ENCODE measurements at places on chromosomes 1 and 21. TPM values are rescaled to one million over a fixed set of nuclear protein-coding genes. Genes with fewer than 3 reads are reported as not detected.

GRCh38 chr1:162943622-162944021 lies 82.6 kb upstream of the CCDC190 start:
- DNase-seq: no peak

DNA sequence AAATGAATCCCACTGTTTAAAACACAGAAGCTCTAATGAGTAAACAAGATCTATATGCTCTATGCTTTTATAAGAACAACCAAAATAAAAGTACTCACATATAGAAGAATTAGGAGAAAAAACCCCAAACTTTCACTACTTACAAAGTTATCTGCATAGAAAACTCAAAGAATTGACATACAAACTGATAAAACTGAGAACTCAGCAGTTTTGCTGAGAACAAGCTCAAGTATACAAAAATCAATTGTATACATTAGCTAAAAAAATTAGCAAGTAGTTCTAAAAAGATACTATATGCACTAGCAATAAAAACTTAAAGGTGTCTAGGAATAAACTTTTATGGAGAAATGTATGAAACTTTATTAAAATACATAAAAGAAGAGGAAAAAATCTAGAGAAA lies 186.2 kb upstream of the KAZN start:
- DNase-seq: no peak

- DNase-seq: no peak
Measured at GRCh38 chr1:65769636-65770035, 23.1 kb upstream of the PDE4B start.

GRCh38 chr1:80657707-80658106 lies 1143.0 kb upstream of the ADGRL2 start:
- no peak for DNase-seq

Gene TRIM62
- 8.0 TPM for polyA plus RNA-seq

Gene CHIA
- polyA plus RNA-seq: not detected

Gene CD58
- 112 TPM for polyA plus RNA-seq

Gene IL22RA1
- not detected for polyA plus RNA-seq

Measured in immature natural killer cell (primary cell).